Activated CD8-positive, alpha-beta memory T cell treated with anti-CD3 and anti-CD28 coated beads for 1 hour (primary cell): ENCODE measurements at places on chromosomes 3 and 15.

- DNase-seq, result no peak
These were observed 53.4 kb upstream of the ATP2B2 start for GRCh38 chr3:10558736-10559135.

DNA sequence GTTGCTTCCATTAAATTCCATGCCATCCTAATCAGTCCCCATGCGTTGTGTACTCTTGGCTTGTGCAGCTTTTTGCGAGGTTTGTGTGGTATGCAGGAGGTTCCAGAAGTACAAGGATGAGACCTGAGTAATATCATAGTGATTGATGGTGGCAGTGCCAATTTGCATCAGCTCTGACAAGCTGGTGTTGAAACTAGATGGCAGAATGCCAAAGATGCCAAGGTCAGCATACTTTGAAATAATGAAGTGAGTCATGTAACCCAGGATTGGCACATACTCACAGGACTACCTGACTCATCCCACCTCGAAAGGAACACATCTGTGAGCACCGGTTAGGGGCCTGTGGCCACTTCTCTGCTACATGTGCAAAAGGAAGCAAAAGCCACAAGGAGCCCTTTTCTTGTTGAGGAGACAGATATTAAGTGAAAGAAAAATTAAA lies 14.3 kb downstream of the KAT2B start:
- no peak for DNase-seq

- DNase-seq, result no peak
These were observed 80.2 kb downstream of the DLG1 start for GRCh38 chr3:197218210-197218609.

GRCh38 chr15:70845602-70846360 lies 8.2 kb downstream of the LARP6 start:
- no peak for DNase-seq

DNA sequence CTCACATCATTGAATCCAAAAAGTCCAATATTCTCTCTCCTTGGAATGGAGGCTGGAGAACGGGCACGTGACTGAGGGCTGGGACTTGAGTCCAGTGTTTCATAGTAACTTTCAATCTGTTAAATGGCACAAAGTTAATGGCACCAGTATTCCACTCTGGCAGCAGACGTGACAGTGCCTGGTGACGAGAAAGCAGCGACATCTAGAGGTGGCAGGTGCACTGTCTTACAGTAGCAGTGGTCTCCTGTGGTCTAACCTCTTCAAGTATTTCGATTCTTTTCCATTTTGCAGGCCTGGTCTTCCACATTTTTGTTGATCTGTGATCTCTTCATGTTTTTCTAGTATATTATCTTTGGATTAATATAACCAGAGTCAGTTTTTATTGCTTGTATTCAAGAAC lies 107.1 kb downstream of the OXSM start:
- no peak for DNase-seq

GRCh38 chr3:95265129-95265528 lies 1202.3 kb downstream of the NSUN3 start:
- no peak for DNase-seq

DNA sequence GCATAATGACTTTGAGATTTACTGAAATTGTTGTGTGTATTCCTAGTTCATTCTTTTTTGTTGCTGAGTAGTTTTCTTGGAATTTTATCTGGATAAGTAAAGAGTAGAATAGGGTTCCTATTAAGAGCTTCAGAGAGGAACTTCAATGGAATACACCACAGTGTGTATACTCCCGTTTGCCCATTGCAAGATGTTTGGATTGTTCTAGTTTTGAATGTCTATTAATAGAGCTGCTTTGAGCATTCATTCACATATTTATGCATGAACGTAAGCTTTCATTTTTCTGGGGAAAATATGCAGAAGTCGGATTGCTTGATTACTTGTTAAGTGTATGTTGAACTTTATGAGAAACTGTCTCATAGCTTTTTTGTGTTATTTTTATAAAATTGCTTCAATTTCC lies 580.5 kb downstream of the OTOL1 start:
- no peak for DNase-seq

DNA sequence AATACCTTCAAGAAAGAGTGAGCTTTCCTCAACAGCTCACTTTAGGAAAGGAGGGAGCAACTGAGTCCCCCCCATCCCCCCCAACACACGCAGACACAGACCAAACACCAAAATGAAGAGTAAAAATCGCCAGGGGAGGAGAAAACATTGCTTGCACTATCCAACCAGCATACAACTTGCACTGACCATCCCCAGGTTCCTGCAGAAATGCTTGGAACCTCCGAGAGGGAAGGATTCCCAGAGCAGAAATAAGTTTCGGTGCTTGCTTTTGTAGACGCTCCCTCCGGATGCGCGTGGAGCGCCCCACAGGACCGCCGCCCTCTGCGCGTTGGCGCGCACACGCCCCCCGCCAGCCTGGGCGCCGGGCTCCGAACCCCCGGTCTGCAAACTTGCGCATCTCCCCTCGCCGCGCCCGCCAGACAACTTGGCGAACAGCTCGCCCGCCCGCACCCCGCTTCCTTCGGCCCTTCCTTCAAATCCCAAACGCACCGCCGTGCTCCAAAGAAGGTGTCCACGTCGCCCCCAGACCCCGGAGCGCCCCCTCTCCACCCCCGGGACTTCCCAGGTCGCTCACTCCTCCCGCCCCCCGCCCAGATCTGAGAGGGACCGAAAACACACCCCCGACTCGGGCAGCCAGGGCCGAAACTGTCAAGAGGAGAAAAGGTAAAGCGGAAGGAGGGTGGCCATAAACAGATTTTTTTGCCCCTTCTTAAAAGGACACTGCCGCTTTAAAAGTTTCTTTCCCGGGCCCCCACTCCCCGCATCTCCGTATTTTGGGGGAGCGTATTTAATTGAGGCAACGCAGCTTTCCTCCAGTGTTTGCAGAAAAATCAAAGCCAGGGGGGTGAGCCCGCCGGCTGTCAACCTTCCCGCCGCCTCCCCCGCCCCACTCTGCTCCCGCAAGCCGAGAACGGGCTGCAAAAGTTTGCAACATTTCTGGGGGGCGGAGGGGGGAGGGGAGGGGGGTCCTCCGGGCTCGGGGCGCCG lies 859 bp downstream of the RORA start:
- DNase-seq, result no peak

- DNase-seq, result no peak
These were observed 133.3 kb downstream of the SUCLG2 start for GRCh38 chr3:67521053-67521646.

DNA sequence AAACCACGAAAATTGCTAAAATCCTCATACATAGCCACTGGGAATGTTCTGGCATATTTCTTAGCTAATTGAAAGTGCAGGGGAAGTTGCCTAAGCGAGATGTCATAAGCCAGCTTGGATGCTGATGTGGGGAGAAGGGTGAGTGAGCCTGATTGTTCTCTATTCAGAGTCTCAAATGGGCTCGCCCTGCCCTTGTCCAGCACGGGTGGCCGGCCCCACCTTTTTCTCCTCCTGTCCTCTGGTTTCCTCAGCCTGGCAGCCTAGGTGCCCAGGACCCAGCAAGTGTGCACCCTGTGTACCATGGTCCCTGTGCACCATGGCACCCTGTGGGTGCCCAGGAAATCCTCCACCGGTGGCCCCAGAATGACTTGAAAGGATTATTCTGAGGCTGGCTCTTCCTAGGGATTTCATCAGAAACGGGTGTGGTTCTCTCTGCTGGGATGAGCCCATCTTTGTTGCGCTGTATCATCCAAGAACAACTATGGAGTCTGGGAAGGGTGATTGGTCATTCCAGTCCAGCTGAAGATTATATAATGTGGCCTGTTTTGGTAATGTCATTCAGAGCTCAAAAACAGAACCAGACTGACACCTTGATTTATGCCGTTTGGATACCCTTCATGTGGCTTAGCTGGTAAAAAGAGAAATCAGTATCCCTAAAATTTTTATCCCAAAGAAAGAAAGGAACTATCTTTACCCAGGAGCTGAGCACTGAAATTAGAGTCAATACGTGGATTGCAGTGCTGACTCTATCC lies 150.8 kb upstream of the BHLHE40 start:
- no peak for DNase-seq

- DNase-seq, result no peak
These were observed 8.0 kb upstream of the EEFSEC start for GRCh38 chr3:128145279-128145678.

DNA sequence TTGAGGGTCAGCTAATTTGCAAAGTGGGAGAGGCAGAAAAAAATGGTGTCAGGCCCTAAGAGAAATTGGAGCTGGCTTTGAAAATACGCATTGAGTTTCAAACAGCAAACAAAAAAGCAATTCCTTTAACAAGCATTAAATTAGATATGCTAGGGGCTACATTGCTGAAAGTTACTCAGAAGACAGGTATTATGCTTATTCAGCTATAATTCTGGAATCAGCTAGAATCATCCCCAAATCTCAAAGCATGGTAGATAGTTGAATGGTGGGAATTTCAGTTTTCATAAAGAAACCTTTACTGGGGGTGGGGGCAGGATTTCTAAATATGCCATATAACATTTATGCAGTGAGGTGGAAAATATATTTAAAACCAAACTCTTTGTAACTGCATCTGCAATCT lies 50.5 kb downstream of the BHLHE40 start:
- DNase-seq, result no peak

- no peak for DNase-seq
These were observed 23.7 kb downstream of the TPRA1 start for GRCh38 chr3:127566833-127567232.

- no peak for DNase-seq
These were observed 3.1 kb downstream of the CFAP44 start for GRCh38 chr3:113438224-113438623.

DNA sequence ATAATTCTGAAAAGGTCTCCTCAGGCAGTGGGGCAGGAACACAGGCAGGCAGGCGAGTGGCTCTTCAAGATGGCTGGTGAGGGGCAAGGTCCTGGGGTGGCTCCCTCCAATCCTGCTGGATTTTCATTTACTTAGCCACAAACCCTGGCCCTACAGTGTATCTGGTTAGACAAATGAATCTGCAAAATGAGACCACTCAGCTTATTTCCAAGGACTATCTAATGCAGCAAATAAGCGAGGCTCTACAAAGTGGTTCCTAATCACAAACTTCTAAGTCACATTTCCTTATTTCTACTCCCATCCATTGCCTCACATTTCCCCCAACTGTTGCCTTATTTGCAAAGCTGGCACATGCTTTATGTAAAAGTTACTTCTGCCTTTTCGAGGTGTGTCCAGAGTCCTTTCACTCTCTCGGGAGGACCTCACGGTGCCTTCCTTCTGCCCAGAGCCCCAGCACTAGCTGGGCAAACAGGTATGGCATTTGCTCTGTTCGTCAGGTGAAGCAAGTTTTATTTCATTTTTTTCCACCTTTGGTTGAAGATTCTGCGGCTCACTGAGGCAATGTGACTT lies 40.5 kb downstream of the CCDC12 start:
- no peak for DNase-seq

DNA sequence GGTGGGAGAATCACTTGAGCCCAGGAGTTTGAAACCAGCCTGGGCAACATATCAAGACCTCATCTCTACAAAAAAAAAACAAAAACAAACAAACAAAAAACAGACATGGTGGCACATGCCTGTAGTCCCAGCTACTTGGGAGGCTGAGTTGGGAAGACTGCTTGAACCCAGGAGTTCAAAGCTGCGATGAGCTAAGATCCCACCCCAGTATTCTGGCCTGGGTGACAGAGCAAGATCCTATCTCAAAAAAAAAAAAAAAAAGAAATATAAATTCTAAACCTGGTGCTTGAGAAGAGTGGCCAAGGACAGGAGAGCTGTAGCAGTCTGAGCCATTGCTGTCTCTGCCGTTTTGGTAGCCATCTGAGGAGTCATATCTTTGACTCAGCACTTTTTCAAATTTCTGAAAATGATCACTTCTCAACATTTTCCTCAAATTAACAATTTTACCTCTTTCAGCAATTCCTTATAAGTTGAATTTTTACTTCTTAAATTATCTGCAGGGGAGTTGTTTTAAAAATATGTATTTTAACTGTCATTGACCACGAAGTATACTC lies 3.6 kb upstream of the DENND4A start:
- no peak for DNase-seq

DNA sequence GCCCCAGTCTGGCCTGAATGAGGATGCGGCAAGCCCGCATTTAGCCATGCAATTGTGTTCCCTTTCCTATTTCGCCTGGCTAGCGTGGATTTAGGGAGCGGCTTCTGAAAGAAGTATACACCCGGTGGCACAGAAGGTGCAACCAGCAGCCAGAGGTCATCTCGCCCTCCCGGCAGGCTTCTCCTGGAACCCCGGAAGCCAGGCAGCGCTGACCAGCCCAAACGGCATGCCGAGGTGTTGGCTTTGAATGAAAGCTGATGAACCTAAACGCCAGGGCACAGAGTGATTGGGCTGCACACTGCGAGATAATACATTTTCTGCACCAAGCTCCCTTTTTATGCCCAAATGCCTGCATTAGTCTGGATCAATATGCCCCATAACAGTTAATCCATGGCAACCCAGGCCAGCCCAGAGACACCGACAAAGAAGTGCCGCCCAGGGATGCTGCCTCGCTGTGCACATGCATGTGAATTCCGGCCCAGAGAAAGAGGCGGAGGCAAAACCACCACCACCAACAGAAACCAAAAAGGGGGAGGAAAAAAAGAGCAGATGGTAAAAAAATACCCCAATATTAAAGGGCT lies 1.4 kb downstream of the SRGAP3 start:
- DNase-seq, result no peak

GRCh38 chr3:113626503-113627371 lies 69.7 kb downstream of the USF3 start:
- no peak for DNase-seq

GRCh38 chr15:58169934-58170333 lies 31.8 kb downstream of the AQP9 start:
- DNase-seq, result no peak

GRCh38 chr3:194178669-194179068 lies 42.7 kb downstream of the HES1 start:
- no peak for DNase-seq

DNA sequence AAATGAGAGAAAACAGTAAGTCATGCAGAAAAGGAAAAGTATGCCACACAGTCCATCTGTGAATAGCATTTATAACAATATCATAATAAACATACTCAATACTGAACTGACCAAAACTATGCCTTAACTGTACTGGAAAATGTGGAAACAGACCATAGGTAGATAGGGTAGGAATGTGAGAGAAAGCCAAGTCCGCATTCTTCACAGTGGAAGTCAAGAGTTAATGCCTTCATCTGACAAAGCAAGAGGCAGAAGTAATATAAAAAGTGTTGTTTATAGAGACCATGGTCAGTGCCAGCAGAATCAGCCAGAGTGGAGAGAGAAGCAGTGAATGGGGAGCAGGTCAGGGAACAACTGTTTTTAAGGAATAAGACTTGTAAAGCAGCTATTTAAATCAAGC lies 52.3 kb downstream of the KBTBD12 start:
- DNase-seq, result no peak

- no peak for DNase-seq
These were observed 17.9 kb downstream of the ARHGEF3 start for GRCh38 chr3:56783644-56784447.

DNA sequence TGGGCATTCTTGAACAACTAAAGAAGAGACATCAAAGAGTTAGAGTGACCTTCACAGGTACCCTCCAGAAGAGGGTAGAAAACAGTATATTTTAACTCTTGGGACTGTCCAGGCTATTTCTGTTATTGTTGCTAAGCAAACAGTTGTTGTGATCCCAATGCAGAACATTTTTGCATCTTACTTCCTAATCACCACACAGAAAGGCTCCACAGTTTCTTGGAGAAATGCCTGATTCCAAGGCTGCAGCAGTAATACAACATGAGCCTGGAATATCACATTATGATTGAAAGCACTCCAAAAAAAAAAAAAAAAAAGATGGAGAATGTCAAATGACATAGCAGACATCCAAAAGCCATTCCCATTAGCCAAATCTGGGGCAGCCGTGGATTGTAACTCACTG lies 195.6 kb downstream of the CTNNB1 start:
- DNase-seq, result no peak
